ENCODE measurements at places on chromosomes 5 and 9.

GRCh38 chr9:101427957-101428655, 7.5 kb downstream of the ALDOB start:
- DNase-seq = no peak

DNA sequence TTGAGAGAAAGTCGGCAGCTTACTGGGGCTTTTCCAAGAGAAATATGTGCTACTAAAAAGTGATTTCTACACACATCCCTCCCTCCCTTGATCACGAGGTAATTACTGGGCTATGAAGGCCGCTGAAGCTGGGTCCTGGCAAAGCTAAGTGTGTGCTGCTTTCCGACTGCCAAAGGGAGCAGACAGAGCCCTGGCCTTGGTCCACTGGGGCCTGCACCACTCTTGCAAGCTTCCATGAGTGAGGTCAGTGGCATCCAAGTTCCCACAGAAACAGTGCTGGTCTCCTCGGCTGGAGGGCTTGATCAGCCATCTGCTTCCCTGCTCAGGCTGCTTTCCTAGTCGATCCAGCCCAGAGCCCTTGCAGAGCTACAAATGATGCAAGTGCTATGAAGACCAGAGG, 154.8 kb upstream of the LHFPL2 start:
- DNase-seq = no peak

- no peak for DNase-seq
Measured at GRCh38 chr9:71514344-71514975, 253.9 kb downstream of the CEMIP2 start.

- DNase-seq = no peak
Measured at GRCh38 chr5:63053019-63053638, 474.5 kb downstream of the LRRC70 start.

DNA sequence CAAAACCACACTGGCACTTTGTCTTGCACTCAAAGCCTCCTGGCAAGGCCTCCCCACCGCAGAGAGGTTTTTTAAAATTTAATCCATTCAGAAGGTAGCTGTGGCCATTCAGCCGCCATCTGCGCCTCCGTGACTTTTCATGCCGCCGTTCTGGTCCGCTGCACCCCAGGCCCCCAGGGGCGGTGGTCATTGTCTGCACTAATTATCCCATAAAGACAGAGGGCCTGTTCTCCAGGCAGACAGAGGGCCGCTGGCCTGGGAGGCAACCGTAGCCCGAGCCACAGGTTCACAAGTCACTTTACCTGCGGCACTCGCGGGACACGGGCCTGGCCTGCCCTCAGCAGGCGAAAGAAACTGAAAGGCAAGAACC, 49.4 kb downstream of the EXD3 start:
- DNase-seq = no peak

DNA sequence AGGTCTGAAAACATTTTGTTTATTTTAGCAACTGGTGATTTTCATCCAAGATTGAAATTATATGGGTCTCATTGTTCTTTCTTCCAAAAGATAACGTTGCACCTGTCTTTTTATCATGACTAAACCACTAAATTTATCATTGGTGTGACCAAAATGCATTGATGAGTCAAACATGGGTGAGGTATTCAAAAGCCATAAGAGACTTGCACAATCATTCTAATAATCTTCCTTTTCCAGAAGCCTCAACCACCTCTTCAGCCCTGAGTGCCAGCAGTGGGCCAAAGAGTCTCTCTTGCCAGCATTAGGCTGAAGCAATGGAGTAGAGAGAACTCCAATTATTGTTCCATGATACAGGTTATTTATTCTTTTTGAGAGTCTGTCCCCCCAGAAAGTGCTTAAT, 198.9 kb downstream of the LURAP1L start:
- DNase-seq = no peak

DNA sequence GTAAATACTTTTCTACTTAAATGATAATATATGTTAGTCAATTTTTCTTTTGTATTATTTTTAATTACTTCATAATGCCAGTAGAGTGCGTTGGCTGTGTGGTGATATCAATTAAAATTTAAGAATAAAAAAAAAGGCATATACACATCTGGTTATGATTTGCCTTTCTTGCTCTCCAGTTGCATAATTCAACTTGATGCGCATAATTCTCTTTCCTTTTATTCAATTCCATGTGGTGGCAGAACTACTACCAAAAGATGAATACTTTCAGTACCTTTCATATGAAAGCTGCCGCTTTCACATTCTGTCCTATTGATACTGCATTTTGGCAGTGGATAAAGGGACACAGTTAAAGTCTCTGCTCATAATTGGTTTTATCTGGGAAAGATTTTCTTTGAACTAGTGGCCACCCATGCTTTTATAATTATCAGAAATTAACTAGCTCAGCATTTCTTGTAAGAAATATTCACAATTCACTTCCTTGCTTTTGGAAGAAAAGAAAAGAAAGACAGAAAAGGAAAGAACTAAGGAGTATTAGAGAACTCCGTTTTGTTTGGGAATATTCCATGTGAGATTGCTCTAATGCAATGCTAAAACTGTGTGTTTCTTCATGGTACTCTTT, 12.3 kb upstream of the ADGRV1 start:
- DNase-seq = no peak

- DNase-seq = no peak
Measured at GRCh38 chr5:76789991-76790581, 28.7 kb upstream of the F2RL1 start.

DNA sequence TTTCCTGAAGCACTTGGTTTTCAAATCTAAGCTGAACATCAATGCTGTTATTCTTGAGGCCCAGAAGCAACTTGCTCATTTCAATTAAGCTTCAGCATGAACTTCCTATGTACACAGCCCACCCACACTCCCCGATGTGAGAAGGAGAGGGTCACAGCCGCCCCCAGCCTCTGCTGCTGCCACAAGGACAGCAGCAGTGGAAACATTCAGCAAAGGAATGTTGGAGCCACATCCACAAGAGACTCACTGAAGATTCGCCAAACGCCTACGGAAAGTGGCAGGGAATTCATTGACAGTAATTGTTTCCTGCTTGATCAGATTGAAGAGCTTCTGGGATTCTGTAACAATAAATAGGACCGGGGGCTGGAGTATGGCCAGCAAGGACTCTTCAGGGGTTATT, 2.9 kb downstream of the TGFBI start:
- no peak for DNase-seq

DNA sequence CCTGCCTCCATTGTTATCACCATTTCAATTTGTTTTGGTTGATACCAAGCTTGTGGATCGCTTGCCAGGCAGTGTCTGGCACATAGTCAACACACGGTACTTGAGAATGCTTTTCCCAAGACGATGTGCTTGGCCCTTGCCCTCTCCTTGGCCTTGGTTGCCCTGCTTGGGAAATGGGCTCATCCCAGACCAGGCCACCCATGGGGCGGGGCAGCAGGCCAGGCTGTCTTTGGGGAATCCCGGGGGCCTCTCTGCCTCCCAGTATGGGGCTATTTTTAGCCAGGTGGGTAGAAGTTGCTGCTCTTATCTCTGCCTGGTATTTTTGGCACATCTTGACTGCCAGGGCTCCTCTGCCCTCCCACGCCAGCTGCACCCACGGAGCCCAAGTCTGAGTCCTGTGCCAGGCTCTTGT, 49.9 kb downstream of the LMX1B start:
- no peak for DNase-seq

GRCh38 chr5:165457859-165458481, 1952.6 kb downstream of the MAT2B start:
- no peak for DNase-seq

DNA sequence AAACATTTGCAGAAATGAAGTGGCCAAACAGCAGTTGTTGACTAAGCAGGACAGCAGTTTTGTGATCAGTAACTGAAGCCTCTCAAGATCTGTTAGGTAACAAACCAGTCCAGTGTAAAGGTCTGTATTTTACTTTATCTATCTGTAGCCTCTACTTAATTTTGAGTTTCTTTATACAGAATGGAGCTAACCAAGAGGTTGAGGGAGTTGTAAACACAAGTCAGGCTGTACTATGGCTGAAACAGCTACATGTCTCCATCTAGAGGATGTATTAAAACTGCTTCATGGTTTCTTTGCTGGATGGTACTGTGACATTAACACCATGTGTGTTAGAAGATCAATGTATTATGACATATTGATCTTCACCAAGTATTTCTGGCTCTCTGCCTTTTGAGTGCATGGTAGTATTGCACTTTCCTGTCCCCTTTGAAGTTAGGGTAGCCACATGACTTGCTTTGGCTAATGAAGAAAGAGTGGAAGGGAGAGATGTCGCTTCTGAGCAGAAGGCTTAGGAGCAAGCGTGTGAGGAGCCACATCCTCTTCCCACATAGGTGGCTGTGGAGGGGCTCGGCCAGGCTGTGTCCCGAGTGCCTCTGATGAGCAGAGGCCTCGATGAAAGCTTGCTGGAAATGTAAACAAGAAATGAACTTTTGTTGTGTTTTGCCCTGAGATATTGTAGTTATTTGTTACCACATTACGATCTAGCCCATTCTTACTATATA, 105.6 kb upstream of the PCA3 start:
- DNase-seq = no peak

DNA sequence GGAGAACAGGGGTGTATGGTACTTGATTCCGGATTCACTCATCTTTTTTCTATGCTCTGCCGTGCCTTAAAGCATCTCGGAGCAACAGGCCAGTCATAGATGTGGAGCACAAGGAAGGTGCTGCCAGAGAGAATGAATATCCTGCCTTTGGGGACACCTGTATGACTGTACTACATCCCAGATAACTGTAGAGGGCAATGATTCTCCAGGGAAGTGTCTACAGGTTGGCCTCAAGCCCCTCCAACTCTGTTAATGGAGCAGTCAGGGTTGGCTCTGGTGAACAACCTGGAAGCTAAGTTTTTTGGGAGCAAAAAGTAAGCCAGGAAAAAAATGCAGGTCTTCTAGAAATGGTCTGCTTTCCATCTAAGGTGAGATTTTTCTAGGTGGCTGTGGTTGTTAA, 71.0 kb downstream of the NREP start:
- no peak for DNase-seq

- DNase-seq = no peak
Measured at GRCh38 chr5:148384380-148384737, 601 bp downstream of the FBXO38 start.

DNA sequence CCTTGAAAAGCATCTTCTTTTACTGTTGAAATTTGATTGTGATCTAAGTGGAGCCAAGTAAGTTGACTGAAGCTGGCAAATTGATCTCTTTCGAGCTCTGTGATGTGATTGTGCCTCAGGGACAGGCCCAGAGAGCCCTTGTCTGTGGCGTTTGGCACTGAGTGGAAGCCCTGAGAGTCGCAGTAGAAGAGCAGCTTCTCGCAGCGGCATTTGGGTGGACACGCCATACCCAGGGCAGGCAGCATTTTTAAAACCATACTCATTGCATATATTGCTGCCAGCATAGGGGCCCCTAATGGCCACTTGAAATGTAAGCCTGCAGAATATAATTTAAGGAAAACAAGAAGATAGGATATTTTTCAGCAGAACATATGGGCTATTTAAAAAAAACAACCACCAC, 894 bp downstream of the LRRTM2 start:
- DNase-seq = no peak

DNA sequence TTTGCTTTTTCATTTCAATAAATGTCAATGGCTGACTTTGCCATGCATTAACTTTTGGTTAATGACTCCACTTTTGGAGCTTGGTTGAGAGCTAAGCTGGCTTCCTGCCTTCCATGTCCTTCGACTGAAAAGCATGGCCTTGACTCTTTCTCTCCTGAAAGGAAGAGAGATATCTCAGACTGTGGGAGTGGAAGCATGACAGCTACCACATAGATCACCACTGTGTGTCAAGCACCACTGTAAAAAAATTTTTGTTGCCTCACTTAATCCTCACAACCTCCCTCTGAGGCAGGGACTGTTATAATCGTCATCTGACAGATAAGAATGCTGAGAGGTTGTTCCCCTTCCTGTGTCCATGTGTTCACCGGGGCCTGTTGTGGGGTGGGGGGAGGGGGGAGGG, 184.8 kb downstream of the RORB start:
- DNase-seq = no peak

DNA sequence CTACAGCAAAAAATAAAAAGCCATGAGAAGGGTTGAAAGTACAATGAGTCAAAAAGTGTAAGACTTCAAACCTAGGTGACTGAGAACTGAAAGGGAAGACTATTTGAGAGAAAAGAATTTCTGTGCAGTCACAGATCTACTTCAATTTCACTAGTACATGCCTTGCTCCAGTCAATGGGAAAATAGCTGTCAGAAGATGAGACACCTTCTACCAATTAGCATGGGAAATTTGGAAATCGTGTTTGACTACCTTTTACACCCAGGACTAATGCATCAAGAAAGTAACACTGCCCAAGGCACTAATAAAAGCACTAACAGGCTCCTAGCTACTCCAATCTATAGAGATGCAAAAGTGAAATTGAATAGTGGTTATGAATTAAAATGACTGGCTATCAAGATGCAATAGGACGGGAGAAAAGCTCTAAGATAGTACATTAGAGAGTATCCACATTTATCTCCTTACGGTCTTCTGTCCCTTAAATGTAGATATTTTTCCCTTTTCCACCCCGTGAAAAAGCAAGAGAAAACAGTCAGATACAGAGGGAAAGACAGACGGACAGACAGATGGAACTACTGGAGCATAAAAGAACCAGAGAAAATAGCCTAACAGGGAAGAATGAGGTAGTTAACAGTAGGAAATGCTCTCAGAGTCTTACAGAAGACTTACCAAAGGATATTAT, 15.2 kb downstream of the ERP44 start:
- no peak for DNase-seq

DNA sequence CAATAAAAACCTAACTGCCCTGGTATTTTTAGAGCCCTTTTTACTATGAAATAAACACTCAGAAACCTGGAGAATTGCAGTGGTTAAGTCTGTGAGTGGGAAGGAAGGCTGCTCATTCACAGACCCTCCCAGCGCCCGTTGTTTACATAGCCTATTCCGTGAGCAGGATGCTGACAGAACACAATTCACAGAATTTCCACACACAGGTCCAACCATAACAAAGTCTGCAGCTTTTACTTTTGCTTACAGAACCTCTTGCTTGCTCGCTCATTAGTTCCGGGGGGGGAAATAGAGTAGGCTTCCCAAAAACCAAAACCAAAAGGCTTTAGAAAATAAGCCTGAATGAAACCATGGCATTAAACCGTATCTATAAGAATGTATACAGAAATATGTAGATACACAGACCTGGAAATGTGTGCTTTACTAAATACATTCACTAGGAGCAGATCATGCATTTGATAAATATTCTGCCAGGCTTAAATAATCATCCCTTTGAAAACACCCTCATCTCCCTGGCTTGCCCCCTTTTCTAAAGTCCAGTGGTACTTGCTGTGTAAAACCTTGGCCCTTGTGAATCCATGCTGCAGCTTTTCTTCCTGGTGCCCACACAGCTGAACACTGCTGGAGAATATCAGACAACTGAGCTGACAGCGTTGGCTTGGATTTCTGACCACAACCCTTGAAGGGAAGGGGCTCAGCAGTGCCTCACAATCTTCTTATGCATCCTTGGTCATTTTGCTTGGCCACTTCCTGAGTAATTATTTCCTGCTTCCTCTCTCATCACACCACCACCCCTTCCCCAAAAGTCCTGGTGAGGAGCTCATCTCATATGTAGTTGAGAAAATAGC, 128.0 kb downstream of the FANCC start:
- peak; percentile 10 for DNase-seq

GRCh38 chr5:20610681-20611080, 622.7 kb upstream of the CDH18 start:
- no peak for DNase-seq

- no peak for DNase-seq
Measured at GRCh38 chr9:127837346-127837745, 17.1 kb downstream of the ENG start.

- no peak for DNase-seq
Measured at GRCh38 chr5:147400881-147401280, 109.0 kb downstream of the DPYSL3 start.

All from activated CD4-positive, alpha-beta T cell treated with anti-CD3 and anti-CD28 coated beads for 48 hours (primary cell).